ENCODE measurements at places on chromosomes 11 and 22. TPM values are rescaled to one million over a fixed set of nuclear protein-coding genes. Genes with fewer than 3 reads are reported as not detected.

SYT13 gene
- total RNA-seq: not detected

POTEH gene
- not detected for total RNA-seq

CCDC87 gene
- total RNA-seq: 0.23 TPM

UBE2L3 gene
- 82.6 TPM for total RNA-seq

TEX54 gene
- total RNA-seq: not detected

PLAAT5 gene
- total RNA-seq: not detected

SCGB1D2 gene
- not detected for total RNA-seq

TBX10 gene
- total RNA-seq: not detected

C11orf91 gene
- not detected for total RNA-seq

CNIH2 gene
- total RNA-seq: not detected
